ENCODE measurements at places on chromosomes 6 and 20. TPM values are rescaled to one million over a fixed set of nuclear protein-coding genes. Genes with fewer than 3 reads are reported as not detected.

Gene CENPQ
- 4.3 TPM for total RNA-seq

Gene ANKS1A
- total RNA-seq: 49.5 TPM

Gene JPH2
- 1.3 TPM for total RNA-seq

Gene DDO
- 2.0 TPM for total RNA-seq

Gene OPRM1
- total RNA-seq: 28.3 TPM

Gene RREB1
- 8.3 TPM for total RNA-seq

Gene MAP7
- 91.6 TPM for total RNA-seq

Gene CST5
- total RNA-seq: not detected

Gene TRIM10
- not detected for total RNA-seq

All from dorsolateral prefrontal cortex (tissue), 122 donors.